Stimulated activated CD8-positive, alpha-beta memory T cell treated with anti-CD3 and anti-CD28 coated beads, Interleukin-12 subunit alpha, Interleukin-12 subunit beta, amount 100 ng/mL, for 4 hours (primary cell): ENCODE measurements at places on chromosomes 12 and 14.

DNA sequence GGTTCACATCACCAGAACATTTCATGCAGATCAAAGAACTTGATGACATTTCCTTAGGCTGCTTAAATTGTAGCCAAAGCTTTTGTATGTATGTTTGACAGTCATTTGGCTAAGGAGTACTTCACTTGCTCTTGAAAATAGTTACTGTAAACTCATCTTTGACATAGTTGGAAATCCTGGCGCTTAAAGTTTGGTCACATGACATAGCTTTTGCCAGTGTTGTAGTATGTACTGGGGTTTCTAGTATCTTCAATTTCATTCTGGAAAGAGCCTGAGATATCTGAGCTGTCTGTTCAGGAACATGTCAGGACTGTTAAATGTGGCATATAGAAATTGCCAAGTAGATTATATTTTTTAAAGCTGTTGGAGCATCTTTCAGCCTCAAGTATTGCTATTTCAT is 55.7 kb downstream of the WDR20 start:
- no peak for DNase-seq

GRCh38 chr14:52960627-52961026 is 9.8 kb upstream of the FERMT2 start:
- no peak for DNase-seq

DNA sequence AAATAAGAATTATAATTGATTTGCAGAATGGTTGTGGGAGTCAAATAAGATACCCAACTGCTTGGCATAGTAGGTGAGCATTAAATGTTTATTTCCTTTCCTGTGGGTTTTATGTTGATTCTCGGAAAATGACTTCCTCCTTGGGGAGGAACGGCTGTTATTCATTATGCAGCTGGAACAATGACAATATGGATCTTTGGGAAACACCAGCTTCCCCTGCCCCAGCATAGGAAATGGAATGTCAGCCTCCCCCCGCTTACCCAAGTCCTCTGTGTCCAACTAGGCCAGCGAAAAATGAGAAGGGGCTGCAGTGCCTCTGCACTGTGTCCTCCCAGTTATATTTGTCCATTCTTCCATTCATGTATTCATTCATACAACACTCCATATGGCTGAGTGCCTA is 11.7 kb upstream of the CCDC177 start:
- no peak for DNase-seq

GRCh38 chr14:72714094-72714493 is 179.8 kb downstream of the DPF3 start:
- DNase-seq, result peak; percentile 34

DNA sequence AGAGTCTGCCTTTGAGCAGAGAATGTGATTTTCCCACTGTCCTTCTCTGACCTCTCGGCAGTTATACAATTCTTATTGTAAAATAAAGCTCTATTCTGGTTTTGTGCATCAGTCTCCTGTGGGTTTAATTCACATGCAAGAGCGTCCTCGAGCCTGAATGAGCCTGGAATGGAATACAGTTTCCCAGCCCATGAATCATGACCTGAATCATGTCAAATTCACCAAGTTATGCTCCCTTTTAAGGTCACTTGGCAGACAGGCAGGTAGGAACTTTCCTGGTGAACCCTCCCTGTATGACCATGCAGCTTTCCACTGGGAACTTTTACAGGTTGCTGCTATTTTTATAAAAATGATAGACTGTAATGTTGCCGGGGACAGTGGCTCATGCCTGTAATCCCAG is 41.7 kb downstream of the BICD1 start:
- DNase-seq, result no peak

GRCh38 chr14:30381861-30382480 is 177.0 kb upstream of the G2E3 start:
- DNase-seq, result no peak

DNA sequence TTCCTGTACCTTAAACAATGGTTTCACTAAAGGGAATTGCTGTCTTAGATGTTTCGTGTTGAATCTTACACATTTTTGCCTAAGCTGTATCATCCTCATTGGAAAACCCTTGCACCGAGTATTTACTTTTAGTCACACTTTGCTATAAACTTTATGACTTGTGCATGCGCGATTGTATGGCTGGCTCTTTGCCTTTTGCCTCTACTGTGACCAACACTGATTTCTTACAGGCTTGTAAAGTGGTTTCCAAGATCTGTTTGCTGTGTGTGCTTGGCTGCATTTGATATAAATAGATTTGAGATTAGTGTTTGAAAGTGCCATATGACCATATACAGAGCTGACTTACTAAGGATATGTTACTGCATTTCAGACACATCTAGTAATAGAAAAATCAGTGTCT is 40.5 kb downstream of the RASSF3 start:
- DNase-seq, result no peak

- peak; percentile 13 for DNase-seq
Measured at GRCh38 chr12:66188584-66189485, at the start of gene IRAK3. Gene IRAK3, plus strand, starts transcription at chr12:66189214. Its CDS starts 86 bp downstream, at chr12:66189300.

DNA sequence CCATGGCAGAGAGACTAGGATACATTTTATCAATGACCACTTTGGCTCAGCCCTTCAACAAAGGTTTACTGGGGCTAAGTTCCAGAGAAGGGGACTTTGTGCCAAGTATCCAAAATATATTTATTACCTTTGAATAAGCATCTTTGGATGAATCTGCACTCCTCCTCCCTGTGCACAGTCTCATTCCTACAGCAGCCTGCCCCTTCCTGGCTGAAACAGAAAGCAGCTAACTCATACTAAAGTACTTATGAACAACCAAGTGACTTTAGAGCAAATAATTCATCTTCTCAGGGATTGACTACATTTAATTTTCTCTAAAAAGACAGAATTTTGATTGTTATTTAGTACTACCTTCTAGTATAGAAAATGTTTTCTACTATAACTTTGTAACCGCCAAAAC is 47.8 kb upstream of the ETV6 start:
- DNase-seq, result no peak

- DNase-seq, result no peak
Measured at GRCh38 chr14:22838631-22839041, 2.3 kb downstream of the MMP14 start.

GRCh38 chr12:79782172-79782900 is 91.6 kb upstream of the PAWR start:
- DNase-seq, result no peak

GRCh38 chr12:117936722-117937484 is 31.9 kb downstream of the KSR2 start:
- no peak for DNase-seq

DNA sequence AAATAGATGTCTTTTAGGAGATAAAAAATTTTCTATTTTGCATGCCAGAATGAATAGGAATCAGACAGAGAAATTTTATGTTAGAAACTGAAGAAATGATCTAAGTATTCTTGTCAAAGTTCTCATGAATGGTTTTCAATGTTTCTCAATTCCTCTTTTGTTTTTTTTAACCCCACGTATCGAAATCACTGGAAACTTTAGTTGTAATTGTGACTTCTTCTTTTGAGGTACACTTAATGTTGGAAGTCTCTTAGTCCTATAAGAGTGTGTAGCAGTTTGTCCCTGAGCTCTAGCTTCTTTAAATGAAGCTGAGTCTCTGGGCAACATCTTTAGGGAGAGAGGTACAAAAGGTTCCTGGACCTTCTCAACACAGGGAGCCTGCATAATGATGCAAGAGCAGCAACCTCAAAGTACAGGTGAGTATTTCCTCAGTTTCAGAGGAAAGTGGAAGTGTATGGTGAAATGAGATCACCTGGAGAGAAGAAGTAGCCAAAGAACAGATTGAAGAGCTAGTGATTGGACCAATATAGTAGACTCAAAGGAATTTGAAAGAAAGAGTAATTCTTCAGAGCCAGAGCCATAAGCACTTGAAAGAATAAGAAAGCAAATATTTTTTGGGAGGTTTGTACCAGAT is at the start of gene CLEC6A:
CLEC6A (plus strand) TSS at position 236 of the 634 bp plus-strand sequence; CDS start at position 386, 150 bp downstream.
- DNase-seq, result no peak

- no peak for DNase-seq
Measured at GRCh38 chr14:99672506-99673304, 11.4 kb upstream of the CYP46A1 start.

- no peak for DNase-seq
Measured at GRCh38 chr12:82919388-82920054, 232.8 kb downstream of the TMTC2 start.

GRCh38 chr12:10558789-10559188 is 53.1 kb downstream of the EIF2S3B start:
- no peak for DNase-seq

GRCh38 chr14:61322011-61322798 is 826 bp downstream of the PRKCH start:
- no peak for DNase-seq

- no peak for DNase-seq
Measured at GRCh38 chr12:21891751-21892217, 49.4 kb downstream of the ABCC9 start.

DNA sequence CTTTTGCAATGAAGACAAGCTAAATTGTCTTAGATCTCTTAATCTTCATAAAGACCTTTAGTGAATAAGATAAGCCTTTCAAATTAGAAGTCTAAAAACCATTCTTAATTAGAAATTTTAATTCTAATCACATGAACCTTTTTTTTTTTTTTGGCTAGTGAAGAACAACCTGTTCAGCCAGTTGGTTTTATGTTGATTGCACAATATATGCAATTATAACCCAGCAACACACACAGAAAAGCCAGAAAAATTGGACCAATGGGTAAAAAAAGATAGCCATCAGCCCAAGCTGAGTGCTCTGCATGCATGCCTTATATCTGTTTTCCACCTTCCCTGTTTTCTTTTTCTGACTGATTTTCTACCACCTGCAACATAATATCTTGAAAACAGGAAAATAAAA is 252.2 kb downstream of the SYT10 start:
- DNase-seq, result no peak

- no peak for DNase-seq
Measured at GRCh38 chr12:122355706-122356105, 66.8 kb downstream of the CLIP1 start.

- DNase-seq, result no peak
Measured at GRCh38 chr12:79645235-79645630, 45.5 kb downstream of the PAWR start.

GRCh38 chr14:80868260-80868659 is 73.3 kb downstream of the CEP128 start:
- no peak for DNase-seq

- DNase-seq, result no peak
Measured at GRCh38 chr14:69321601-69322330, 61.8 kb downstream of the GALNT16 start.

DNA sequence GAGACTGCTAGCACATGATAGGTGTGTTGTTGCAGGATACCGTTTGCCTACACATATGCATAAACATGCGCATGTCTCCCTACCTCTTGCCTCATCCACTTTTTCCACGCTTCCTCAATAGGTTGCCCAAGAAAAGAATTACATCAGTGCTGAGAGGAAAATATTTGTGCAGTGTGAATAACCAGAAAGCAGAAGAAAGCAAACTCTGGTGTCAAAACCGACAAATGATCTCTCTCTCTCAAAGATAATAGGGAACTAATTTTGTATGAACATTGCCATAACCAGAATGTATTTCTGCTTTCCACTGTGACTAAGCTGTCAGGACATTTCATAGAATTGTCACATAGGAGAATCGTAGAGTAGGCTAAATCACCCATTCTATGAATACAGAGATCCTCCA is 1.3 kb downstream of the CLEC7A start:
- no peak for DNase-seq

- DNase-seq, result no peak
Measured at GRCh38 chr12:662566-663292, 516 bp downstream of the NINJ2 start.

DNA sequence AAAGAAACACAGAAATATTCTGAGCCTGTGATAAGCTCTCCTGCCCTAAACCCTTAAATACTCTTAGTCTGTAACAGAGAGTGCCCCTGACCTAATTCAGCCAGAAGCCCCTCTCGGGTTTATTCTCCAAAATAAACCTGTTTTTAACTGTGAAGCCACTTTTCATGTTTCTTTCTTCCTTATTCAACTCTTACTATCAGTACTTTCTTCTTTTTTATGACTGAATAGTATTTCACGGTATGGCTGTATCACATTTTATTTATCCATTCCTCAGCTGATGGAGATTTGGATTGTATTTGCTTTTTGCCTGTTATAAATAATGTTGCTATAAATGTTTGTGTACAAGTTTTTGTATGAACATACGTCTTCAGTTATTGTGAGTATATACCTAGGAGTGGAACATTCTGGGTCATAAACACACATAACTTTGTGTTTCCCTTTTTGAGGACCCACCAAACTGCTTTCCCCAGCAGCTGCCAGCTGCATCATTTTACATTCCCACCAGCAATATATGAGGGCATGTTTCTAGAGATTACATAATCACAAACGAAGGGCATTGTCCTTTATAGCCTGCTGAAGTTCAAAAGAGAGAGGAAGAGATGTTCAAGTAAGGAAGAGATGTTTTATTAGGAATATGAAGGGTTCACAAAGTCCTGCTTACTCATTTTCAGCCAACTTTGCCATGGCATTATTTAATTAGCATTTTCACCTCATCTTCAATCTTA is 199.4 kb upstream of the NUDT4 start:
- DNase-seq, result no peak

DNA sequence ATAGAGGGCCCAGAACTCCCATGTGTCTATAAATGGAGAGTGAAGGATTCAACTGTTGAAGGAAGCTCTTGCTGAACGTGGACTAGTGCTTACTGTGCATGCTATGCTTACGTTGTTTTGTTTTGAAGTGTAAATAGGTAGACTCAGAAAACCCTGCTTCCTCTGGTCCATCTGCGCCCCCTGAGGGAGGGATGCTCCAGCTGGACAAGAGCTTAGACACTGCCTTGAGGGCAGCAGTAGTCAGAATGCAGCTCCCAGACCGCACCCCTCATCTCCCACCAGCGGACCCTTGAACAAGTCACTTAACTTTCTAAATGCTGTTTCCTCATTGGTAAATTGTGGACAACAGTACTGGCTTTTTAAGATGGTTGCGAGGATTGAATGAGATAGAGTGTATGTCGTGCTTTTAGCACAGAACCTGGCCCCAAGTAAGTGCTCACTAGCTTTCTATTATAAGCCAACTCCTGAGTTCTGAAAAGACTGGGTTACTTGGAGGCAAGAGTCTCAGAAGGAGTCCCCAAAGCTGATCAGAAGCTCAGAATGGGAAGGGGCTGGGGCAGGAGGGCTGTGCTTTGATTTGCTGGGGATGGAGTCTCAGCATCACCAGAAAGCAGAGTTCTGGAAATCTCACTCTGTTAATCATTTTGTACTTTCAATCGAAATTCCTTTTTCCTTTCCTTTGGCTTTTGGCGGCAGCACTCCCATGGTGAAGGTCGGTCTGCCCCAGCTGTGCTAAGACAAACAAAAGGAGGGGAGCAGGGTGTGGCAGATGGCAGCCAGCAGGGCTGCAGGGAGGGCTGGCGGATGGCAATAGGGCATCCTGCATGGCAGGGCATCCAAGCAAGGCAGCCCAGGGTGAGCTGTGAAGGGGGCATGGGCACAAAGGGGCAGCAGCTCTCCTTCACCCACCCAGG is 15.6 kb downstream of the AGAP2 start:
- no peak for DNase-seq

- DNase-seq, result no peak
Measured at GRCh38 chr14:40197344-40197743, 765.1 kb upstream of the FBXO33 start.

DNA sequence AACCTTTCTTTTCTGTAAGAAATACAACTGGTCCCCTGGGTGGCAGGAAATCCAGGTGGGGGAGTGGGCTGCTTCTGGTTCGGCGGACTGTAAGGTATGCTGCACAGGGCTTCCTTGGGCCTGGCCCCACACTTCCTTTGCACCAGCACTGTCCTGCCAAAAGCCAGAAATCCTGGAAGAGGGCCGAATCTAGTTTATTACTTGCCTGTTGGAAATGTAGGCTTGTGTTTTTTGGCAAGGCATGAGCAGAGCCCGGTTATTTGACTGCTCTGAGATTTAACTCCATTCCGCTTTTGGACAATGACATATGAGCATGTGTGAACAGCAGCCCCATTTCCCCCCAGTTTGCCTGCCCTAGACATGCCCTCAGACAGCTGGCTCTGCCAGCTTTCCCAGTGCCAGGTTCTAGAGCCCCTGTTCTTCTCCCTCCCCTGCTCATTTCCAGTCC is 86.6 kb downstream of the BORCS5 start:
- DNase-seq, result no peak
